ENCODE measurements at places on chromosomes 5 and 9.

DNA sequence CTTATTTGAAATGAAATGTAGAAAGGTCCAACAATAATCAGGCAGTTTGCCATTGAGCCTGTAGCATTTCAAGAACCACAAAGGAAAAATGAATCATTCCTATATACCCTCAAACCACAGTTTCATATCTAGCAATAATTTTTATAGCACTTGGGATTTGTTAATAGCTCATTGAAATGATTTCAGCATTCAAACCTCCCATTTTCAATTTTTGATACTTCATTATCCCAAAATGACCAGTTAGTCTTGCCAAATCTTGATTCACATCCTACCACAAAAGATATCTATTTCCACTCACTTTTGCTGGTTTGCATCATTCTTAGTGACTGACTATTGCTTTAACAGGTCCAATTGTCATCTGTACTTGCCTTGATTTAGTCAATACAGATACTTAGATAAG, 790.1 kb downstream of the TLE1 start:
- DNase-seq = no peak

DNA sequence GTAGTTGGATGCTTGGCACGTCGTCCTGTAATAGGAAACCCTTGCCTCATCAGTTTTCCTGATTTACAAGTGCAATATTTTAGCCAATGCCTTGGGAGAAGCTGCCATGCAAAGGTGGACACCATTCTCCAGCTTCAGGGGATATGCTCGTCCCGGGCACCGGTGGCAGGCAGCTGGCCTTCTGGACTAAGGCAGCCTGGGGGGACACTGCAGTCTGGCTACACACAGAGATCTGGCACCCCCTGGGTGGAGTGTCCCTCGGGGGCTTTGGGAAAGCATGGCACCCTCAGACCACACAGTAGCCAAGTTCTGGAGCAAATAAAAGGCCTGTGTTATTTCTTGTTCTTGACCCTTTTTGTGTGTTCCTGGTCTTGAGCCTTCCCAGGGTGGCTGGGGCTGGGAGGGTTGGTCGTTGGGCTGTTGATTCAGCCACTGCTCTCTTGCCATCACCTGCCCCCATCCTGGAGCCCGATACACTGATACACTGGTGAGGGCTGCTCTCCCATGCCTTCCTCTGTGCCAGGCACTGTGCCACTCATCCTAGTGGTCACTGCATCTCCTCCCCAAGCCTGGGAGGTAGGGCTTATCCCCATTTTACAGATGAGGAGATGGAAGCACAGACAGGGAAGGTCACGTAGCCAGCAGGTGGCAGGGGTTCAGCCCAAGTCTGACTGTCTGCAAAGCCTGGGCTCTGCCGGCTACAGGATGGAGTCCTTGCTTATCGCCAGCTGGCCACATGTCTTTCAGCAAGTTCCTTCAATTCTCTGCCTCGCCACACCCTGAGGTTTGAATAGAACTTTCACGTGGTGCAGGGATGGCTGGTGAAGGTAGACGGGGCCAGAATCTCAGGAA, 134.1 kb downstream of the RGS3 start:
- DNase-seq = no peak

DNA sequence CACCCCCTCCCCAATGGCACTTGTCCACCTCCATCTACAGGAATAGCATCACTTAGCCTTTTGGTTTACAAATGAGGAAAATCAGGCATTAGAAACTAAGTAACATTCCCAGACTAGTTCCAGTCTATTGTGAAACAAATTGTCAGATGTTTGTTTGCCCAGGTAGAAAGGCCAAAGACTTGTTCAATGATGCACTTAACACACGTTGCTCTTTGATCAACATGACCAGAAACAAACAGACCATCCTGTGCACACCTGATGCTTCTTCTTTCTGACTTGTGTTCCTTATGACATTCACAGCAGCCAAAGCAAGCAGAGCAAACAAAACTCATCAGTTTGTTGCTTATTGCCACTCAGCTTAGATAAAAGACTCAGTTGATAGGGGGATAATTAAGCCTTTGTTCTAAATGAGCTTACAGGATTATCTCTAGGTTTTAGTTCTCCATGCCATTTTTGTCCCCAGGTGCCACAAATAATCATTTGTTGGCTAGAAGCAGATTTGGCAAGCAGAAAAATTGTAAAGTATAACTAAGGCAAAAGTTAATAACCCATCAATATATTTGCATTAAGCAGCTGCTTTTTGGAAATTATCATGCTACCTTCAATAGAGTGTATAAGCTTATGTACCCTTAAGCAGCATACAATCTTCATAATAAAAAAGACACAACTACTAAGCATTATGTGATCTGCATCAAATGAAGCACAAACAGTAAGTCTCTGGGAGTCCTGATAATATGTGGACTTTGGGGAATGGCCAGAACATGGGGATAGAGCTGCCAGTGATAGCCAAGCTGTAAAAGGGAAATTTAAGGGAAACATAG, 26.3 kb upstream of the FST start:
- no peak for DNase-seq

- DNase-seq = no peak
Measured at GRCh38 chr5:10396552-10396951, 43.1 kb downstream of the MARCHF6 start.

- DNase-seq = no peak
Measured at GRCh38 chr5:122375801-122376200, 63.8 kb downstream of the SNCAIP start.

GRCh38 chr5:35129921-35130485, 82.3 kb upstream of the AGXT2 start:
- no peak for DNase-seq

DNA sequence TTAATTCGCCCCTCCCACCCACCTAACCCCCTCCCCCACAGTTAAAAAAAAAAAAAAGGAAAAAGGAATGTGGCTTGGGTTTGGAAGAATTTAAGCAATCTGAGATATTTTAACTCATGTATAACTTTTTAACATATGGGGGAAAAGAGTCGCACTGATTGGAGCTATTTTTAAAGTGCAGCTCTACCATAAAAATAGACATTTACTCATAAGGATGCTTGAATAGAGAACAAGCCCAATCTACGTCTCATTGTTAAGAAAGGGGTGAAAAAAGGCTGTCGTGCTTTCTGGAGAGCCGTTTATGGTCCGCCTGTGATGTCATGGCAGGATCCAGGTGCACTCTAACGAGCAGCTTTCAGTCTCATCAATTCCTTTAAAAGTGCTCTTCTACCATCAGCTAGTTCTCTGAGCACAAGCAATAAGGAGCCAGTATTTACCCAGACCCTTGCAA, 142.4 kb downstream of the ELAVL2 start:
- no peak for DNase-seq

GRCh38 chr9:37922363-37923117, 18.6 kb upstream of the SLC25A51 start:
- no peak for DNase-seq

GRCh38 chr5:76497986-76498717, 95.1 kb downstream of the IQGAP2 start:
- no peak for DNase-seq

DNA sequence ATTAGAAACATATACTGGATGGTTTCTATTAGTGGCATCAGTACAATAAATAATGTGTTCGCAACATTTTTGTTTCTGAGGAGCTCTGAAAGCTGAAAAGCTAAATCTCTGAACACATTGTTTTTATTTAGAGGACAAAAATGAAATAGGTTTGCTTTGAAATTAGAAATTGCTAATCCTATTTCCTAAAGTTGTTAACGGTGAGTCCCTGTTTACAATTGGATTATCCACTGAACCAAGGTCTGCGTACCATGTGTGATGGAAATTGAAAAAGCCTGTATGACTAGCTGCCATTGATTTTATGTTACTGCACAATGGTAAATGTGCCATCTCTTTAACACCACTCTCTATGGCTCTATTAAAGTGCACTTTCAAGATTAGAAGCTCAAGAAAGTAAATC, 297.7 kb upstream of the NUDT12 start:
- DNase-seq = no peak

DNA sequence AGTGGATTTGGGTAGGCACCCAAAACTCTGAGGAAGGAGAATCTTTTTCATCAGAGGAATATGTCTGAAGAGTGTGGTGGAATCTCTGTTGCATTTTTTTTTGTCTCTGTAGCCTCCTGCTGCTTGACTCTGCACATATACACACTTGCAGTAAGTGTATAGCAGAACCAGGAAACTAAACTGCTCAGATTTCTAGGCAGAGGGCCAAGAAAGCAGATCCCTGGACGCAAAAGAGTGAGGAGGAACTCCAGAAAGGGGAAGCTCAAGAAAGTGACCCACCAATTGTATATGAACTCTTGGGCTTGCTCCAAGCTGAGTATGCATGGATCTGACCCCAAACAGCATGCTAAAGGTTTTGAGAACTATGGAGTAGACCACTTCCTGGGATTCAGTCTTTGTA, 181.8 kb downstream of the GADD45G start:
- DNase-seq = no peak

- no peak for DNase-seq
Measured at GRCh38 chr9:106309925-106310324, 553.0 kb upstream of the ZNF462 start.

DNA sequence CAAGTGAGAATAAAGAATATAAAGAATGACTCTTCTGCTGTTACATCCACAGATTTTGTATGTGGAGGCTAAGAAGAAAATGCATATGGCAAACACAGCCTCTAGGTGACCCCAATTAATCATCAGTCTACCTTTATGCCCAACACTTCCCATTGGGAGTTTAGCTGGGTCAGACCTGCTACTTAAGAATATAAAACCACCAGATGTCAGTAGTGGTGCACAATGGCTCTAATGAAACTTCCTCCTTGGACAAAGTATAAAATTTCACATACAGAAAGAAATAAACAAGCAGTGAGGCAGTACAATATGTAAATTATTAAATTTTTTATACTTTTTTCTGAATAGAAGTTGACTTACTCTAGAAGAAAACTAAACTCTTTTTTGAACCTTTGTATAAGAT, 539.9 kb downstream of the BRINP1 start:
- DNase-seq = no peak

DNA sequence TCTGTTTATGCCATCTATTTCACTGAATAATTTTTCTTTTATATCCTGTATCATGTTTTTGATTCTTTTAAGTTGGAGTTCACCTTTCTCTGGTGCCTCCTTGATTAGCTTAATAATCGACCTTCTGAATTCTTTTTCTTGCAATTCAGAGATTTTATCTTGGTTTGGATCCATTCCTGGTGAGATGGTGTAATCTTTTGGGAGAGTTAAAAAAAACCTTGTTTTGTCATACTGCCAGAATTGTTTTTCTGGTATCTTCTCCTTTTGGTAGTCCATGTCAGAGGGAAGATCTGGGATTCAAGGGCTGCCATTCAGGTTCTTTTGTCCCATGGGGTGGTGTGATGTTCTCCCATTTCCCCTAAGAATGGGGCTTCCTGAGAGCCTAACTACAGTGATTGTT, 800.8 kb upstream of the TYRP1 start:
- no peak for DNase-seq

DNA sequence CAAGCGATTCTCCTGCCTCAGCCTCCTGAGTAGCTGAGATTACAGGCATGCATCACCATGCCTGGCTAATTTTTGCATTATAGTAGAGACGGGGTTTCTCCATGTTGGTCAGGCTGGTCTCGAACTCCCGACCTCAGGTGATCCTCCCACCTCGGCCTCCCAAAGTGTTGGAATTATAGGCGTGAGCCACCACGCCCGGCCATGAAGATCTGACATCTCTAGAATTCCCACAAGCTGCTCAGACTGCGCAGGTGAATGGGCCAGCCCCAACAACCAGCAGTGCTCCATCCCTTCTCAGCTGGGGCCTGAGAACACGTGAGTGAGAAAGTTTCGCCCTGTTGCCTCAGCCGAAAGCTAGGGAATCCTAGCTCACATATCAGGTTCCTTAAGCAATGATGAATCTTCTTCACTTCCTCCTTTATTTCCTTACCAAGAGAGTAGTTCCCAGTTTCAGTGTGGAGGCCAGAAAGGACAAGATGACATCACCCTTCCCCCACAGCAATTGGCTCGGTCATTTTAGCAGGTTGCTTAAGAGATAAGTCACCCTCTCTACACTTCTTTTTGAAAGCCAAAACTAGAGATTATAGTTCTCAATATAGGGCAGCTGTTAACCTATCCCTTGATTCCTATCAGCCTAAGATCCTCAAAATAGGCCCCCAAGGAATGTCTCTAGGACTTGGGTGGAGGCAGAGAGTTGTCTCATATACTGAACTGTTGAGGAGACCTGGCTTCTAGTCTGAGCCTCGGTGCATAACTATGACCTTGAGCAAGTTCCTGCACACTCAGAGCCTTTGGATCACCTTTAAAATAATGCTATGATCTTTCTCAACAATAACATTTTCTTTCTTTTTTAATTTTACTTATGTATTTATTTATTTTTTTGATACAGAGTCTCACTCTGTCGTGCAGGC, 23.9 kb upstream of the PPP2CA start:
- no peak for DNase-seq

- DNase-seq = no peak
Measured at GRCh38 chr5:81949462-81949861, 22.4 kb upstream of the ATG10 start.

- DNase-seq = no peak
Measured at GRCh38 chr9:19186232-19186631, 44.3 kb upstream of the DENND4C start.

DNA sequence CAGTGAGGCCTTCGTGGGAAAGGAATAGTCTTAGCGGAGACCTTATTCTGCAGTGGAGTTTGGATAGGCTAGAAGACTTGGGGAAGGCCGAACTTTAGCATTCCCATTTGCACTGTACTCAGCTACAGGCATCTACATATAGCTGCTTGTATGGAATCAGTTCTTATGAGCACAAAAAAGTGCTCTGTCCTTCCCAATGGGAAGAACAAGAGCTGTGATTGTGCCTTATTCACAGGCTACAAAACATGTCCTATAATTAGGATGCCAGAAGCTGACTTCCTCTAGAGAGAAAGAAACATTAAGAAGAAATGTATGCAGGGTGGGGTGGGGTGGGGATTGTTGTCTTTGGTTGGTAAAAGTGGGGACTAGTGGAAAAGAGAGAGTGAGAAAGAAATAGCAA, 154.7 kb downstream of the ATP10B start:
- no peak for DNase-seq

DNA sequence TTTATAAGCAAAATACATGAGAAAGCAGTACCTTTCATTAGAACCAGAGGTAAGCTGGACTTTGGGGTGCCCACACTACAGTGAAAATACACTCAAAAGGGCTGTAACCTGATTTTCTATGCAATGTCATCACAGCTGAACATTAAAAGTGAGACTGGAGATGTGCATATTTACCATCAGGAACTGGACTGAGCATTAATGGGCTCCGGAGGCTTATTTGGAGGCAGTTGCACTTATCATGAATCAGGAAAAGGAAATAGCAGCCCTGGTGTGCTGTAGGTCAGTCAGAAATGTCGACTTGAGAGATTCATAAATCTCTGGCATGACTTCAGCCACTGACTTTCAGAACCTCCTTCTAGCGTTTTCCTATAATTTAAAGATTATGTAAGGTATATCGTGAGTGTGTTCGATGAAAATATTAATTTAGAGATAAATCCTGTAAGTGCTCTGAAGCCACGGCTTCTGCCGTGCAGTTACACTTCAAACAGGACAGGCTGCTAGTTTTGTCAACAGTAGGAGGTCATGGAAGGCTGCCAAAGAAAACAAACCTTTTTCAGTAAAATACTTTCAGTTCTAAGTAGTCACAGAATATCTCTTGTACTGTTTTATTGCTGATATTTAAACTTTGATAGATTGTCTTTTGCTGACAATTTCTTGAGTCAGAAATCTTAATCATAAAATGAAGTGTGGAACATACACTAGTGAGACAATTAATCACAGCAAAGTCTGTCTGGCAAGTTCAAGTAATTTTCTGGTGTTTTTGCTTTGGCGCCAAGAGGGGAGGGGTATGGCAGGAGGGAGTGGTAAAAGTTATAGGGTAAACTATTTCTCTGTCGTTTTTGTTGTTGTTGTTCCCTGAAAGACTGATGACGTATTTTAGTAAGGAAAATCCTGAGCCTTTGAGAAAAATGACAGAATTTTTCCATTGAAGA, 939.7 kb downstream of the NR2F1-AS1 start:
- DNase-seq = no peak

Measured in GF-D8 (cell line).